ENCODE measurements at places on chromosomes 5 and 9.
A peak's percentile ranks its signal among the peaks of the same experiment; 100 is the strongest.

DNA sequence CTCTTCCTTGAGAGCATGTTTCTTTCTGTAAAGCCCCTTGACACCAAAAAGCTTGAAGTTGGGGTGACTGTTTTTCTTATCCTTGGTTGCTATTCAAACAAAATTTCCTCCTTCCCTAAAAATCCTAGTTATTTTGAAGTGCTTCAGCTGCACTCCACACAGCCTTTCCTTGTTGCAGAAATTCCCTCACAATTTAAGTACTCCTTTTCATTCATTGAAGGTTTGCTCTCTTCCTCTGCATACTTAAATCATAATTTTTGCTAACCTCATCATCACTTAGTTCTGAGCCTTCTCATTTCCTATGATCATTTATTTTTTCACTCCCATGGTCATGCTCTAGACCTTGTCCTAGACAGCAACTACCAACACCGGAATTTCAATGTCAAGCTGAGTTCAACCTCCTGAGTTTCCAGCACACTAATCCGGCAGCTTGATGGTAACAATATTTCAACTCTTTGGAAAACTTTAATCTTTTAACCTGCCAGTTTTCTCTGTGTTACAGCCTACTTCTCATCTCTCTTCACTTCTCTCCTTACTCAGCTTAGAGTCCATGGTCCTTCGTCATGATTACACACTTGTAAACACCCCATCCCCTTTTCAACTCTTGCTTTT lies 78.7 kb upstream of the ACTBL2 start:
- DNase-seq, result no peak

GRCh38 chr9:91166796-91167366 lies 194.8 kb downstream of the AUH start:
- no peak for DNase-seq

DNA sequence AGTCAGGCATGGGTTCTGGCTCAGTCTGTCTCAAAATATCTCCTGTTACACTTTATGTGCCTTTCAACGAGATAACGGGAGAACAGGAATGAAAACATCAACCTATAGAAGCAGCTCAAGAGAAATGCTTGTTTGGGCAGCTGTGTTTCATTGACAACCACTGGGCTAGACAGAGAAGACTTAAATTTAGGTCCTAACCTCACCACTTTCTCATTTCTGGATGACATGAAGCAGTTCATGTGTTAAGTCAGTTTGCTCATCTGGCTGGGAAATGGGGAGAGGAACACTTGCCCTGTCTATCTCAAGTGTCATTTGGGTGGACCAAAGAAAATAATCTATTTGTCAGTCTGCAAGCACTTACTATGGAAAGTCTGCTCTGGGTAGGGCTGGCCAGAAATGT lies 66.7 kb upstream of the PCA3 start:
- no peak for DNase-seq

GRCh38 chr9:33856247-33856646 lies 39.3 kb downstream of the UBE2R2 start:
- no peak for DNase-seq

- no peak for DNase-seq
These were observed 121.1 kb downstream of the C5orf15 start for GRCh38 chr5:133847301-133847700.

DNA sequence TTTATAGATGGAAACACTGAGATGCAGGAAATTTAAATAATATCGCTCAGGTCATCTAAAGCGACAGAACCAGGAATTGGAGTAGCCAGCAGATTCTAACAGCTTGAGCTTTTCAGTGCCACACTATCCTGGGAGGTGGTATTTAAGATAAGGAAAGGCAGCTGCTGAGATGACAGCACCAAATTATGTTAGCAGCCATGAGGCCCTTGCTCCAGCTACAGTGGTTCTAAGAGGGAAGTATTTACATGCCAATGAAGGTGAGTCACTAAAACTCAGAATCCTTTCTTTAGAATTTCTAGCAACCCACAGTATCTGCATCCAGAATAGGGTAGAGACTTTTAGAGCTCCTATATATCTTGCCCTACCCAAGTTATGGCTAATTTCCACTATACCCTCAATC lies 127.0 kb upstream of the VLDLR start:
- peak; percentile 71 for DNase-seq

DNA sequence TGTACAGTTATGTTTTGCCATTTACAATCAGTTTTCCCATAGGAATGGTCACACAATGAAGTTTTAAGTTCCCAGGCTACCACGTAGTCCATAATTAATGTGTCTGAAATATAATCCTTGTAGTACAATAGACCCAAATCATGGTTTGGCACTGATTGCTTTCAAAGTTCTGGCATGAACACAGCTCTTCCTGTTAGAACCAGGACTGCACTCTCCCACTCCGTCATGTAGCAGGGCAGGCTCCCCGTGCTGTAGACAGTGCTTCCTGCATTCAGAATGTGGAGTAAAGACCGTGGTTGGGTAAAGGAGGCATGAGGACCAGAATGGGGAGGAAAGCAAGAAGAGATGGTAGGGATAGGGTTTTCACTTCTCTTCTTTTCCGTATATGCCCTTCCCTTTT lies 4.0 kb downstream of the SEC61B start:
- no peak for DNase-seq

- no peak for DNase-seq
These were observed 21.1 kb upstream of the PDZD2 start for GRCh38 chr5:31617867-31618266.

DNA sequence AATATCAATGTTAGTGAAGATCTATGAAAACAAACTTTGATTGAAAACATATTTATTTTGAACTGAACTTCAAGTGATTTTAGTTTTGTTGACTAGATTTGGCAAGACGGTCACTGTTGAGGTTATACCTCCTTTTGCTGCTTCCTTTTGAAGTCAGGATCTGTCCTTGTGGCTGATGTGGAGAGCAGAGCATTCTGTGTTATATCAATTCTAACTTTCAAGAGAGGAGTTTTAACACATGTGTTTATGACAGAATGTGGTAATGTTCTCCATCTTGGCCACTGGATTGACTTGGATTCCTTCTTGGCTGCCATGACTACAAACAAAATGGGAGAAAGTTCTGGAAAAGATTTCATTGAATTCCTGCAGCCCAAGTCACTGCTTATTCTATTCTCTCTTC lies 104.0 kb upstream of the ACTBL2 start:
- DNase-seq, result no peak

DNA sequence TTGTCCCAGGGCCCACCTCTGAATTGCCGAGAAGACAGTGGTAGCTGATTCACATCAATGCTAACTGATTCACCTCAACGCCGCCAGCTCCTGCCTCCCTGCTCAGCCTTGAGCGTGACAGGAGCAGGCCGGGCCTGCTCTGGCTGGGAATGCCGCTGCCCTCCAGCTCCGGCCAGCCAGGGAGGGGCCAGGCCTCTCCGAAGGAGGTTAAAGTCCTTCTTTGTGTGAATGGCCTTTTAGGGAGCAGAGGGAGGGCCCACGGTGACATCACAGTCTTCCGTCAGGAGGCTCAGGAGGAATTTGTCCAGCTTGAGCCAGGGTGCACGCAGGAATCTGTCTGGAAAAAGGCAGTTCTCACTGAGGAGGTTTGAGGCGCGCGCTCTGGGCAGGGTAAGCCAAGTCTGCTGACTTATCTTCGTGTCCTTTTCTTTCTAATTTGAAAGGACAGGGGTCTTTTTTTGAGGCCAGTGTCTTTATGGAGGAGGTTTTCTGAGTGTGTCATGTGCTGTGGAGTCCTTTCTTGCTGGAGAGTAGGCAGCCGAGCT lies 82.7 kb downstream of the C9orf152 start:
- DNase-seq, result peak; percentile 99

DNA sequence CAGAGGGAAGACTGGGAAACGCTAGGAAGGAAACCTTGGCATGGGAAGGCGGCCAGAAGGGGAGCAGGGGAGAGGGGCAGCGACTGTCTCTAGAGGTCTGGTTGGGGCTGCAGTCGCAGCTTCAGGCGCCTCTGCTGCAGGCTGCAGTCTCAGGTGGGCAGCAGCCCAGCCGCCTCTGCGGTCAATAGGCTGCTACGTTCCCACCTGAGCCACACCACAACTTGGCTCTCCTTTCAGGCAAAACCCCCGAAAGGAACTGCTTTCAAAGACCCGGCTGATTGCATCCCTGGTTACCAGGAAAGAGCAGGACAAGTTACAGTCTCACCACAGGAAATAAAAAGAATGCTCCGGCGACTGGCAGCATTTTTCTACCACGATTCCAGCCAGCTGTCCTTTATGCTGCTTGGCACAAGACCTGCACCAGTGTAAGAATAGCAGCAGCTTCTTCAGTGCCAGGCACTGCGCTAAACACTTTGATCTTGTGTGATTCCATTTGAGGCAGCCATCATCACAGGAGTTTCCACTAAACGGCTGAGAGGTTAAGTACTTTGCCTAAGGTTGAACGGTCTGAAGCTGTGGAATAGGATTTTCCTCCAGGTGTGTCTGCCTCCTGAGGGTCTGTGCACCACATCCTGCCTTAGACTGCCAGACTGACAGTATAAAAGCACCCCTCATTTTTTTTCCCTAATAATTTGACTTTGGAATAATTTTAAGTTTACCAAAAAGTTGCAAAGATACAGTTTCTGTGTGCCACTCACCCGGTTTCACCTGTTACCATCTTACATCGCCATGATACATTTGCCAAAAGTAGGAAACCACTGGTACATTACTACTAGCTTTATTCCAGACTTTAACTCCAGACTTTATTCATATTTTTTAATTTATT lies 7.5 kb downstream of the RPS14 start:
- DNase-seq, result no peak

DNA sequence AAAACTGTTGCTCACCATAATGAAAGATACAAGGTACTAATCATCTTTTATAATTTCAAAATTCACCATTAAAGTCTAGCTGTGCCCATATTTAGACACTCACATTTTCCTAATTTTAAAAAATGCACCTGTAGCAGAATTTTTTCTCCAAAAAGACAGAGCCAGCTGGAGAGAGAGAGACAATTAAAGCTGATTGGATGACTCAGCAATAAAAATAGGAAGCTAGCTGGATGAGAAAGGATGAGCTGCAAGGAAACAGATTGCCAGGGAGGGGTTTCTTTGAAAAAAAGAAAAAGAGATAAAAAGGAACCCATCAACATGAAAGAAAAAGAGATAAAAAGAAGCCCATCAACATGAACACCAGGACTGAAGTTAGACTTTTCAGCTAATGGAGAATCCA lies 73.8 kb downstream of the HCN1 start:
- no peak for DNase-seq

GRCh38 chr9:88596376-88596775 lies 61.4 kb downstream of the NXNL2 start:
- DNase-seq, result no peak
